Heart right ventricle (tissue), 16 donors: ENCODE measurements at places on chromosomes 2 and 18. TPM values are rescaled to one million over a fixed set of nuclear protein-coding genes. Genes with fewer than 3 reads are reported as not detected.

Gene TAF4B
- total RNA-seq: 1.6 TPM

GRCh38 chr2:75705921-75706320 lies 4.8 kb downstream of the GCFC2 start:
- H3K27me3 ChIP-seq: no peaks in the 10 kb centered on the region
- peaks cover 17% of the 10 kb centered on the region for H3K4me1 ChIP-seq
- DNase-seq: no peak

GRCh38 chr2:39202639-39203369 lies 41.0 kb downstream of the CDKL4 start:
- no peaks in the 10 kb centered on the region for H3K4me1 ChIP-seq
- H3K4me3 ChIP-seq: no peak overlapping the region
- no peaks in the 10 kb centered on the region for H3K27me3 ChIP-seq
- H3K36me3 ChIP-seq: no peaks in the 10 kb centered on the region
- no peak overlapping the region for H3K27ac ChIP-seq

GRCh38 chr2:231717281-231718171 lies 9.2 kb downstream of the PTMA start:
- peaks cover 5% of the 10 kb centered on the region for H3K36me3 ChIP-seq
- no peak overlapping the region for H3K4me3 ChIP-seq
- no peak overlapping the region for H3K27ac ChIP-seq
- no peaks in the 10 kb centered on the region for H3K27me3 ChIP-seq
- no peak for DNase-seq
- H3K4me1 ChIP-seq: peaks cover 33% of the 10 kb centered on the region

Gene ASTL
- not detected for total RNA-seq
